Activated naive CD4-positive, alpha-beta T cell treated with anti-CD3 and anti-CD28 coated beads for 36 hours (primary cell): ENCODE measurements at places on chromosomes 11 and 22.

GRCh38 chr11:93686226-93686625 is 24.7 kb downstream of the CEP295 start:
- no peak for DNase-seq

DNA sequence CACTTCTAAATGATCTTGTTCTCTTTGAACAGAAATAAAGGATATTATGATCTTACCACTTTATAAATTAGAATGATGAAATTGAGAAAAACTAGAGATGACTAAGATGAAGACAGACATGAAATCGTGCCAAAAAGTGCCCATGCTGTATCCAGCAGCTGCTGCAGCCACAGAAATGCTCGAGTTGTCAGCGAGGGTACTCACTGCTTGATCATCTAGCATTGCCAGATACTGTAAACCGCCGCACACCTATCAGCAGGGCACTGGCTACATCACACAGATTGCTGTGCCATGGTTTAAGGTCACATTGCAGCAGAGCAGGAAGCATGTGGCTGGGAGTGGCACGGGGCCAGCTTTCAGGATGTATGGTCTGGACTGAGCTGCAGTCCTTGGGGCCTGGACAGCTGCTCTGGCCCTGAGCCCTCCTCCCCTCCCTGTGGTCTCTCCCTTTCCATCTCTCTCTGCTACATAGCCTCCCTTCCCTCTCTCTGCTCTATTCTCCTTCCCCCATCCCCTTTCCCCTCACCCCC is 51.0 kb upstream of the SEPTIN5 start:
- peak; percentile 12 for DNase-seq

GRCh38 chr11:82718821-82719220 is 14.8 kb downstream of the FAM181B start:
- no peak for DNase-seq

- no peak for DNase-seq
Observed at GRCh38 chr22:19757140-19757984, 3.2 kb upstream of the TBX1 start.

DNA sequence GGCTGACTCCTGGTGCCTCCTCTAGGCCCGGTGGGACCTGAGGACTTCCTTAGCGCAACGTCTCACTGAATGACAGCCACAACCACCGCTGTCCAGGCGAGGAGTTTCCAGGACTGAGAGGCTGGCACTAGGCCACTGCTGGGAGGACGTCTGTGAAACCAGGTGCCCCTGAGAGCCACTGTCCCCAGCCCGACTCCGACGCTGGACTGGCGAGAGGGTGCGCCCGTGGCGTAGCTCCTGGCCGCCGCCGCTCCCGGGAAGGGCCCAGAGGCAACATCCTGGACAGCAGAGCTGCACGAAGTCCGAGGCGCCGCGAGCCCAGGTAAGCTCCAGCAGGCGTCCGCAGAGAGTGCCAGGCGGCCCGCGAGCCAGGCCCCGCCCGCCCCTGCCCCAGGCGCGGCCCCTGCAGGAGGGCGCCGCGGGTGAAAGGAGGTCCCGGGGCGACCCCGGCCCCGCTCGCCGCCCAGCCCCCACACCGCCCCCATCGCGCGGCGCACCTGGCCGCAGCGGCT is 525 bp downstream of the DGCR2 start:
- DNase-seq: no peak

DNA sequence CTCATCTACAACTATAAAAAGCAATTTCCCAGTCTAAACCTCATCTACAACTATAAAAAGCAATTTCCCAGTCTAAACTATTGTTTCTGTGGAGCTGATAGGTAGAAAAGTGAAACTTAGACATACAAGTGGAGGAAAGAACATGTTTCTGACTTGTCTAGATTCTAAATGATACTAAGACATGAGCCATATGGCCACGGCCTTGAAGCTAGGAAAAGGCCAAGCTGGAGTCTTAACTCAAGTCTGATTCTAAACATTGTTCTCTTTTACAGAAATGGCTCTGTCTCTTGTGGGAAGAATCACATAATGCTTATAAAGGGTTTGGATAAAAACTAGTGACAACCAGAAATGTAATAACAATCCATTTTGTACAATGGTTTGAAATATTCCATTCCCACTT is 43.8 kb upstream of the LARGE1 start:
- DNase-seq: no peak

DNA sequence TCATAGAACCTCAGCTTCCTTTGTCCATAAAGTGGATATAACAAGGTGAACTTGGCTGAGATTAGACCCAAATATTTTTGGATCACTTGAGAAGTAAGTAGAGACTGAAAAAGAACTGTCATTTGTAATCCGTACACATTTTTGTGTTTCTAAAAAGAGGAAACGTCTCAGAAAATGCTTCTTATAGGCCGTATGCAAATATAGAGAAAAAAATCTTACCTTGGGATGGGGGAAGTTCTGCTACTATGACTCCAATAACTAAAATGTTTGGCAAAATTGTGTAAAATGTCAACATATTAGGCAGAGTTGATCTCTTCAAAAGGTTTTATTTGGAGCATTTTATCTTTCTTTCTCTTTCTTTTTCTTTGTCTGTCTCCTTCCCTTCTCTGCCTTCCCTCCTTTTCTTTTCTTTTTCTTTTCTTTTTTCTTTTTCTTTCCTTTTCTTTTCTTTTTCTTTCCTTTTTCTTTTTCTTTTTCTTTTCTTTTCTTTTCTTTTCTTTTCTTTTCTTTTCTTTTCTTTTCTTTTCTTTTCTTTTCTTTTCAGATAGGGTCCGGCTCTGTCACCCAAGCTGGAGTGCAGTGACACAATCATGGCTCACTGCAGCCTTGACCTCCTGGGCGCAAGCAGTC is 48.2 kb downstream of the ADM start:
- no peak for DNase-seq

DNA sequence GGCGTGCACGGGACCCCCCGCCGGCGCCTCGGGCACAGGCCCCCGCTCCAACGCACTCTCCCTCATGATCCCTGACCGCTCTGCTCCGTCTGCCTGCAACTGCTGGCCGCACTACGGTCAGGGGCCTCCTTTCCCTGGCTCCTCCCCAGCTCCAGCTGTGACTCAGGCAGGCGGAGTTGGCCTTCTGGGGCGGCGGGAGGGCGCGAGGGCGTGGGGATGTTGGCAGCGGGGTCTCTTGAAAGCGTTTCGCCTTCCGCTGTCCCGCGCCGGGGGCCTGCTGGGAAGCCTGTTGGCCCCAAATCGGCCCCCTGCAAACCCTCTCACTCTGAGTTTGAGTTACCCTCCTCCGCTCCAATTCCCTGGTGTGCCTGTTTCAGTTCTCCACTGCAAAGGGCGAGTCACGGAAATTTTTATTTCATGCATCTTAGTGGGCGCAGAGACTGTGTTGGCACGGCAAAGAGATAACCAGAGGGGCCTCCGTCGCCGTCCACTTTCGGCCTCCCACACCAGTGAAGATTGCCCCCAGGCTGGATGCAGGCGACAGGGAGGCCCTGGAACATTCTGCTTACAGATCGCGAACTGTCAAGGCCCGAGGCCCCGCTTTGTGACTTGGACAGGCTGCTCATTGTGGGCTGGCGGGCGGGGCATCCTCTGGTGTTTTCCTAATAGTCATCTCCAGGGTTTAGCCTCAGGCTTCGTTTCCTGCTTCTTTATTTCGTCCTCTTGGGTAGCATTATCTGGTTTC is at the start of gene CAVIN3:
Gene CAVIN3, minus strand, starts transcription at position 91 of the 745 bp plus-strand sequence. Its CDS starts 25 bp downstream, at position 66.
- peak; percentile 89 for DNase-seq

GRCh38 chr22:32281072-32281471 is 25.9 kb upstream of the SLC5A4 start:
- DNase-seq: no peak

DNA sequence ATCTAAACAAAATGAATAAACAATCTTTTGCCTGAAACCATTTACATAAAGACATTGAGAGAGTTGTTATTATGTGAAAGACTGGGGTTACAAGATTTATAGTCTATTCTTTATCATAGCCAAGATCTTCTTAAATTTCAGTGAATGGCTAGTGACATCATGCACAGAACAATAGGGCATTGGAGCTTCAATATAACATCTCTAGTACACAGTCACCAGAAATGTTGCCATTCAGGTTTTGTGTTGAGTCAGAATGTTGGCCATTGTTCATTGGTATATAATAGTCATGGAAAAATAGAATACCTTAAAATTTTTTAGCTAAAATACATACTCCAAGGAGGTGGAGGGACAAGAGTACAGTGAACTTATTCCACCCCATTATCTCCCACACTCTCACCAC is 44.3 kb downstream of the SLC5A12 start:
- DNase-seq: no peak

GRCh38 chr11:21949763-21950413 is 243.0 kb upstream of the ANO5 start:
- DNase-seq: no peak

DNA sequence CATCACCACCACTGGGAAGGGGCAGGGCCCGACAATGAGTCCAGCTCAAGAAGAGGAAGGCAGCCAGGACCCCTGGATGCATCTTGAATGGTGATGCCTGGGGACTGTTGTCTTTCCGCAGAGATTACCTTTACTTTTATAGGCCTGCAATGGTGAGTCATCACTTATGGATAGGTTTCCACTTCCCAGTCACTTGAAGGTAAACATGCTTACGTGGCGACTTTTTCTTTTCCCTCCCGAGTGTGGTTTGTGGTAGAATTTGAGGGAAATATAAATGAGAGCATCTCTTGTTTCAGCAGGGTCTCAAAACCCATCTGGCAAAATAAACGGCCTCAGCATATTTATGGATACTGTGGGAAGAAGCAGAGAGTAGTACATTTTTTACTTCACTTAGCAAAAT is at the start of gene MMP13:
Gene MMP13, minus strand, starts transcription at position 109 of the 400 bp plus-strand sequence. Its CDS starts 27 bp downstream, at position 82.
- no peak for DNase-seq

GRCh38 chr11:73576185-73576614 is 21.7 kb downstream of the FAM168A start:
- no peak for DNase-seq

DNA sequence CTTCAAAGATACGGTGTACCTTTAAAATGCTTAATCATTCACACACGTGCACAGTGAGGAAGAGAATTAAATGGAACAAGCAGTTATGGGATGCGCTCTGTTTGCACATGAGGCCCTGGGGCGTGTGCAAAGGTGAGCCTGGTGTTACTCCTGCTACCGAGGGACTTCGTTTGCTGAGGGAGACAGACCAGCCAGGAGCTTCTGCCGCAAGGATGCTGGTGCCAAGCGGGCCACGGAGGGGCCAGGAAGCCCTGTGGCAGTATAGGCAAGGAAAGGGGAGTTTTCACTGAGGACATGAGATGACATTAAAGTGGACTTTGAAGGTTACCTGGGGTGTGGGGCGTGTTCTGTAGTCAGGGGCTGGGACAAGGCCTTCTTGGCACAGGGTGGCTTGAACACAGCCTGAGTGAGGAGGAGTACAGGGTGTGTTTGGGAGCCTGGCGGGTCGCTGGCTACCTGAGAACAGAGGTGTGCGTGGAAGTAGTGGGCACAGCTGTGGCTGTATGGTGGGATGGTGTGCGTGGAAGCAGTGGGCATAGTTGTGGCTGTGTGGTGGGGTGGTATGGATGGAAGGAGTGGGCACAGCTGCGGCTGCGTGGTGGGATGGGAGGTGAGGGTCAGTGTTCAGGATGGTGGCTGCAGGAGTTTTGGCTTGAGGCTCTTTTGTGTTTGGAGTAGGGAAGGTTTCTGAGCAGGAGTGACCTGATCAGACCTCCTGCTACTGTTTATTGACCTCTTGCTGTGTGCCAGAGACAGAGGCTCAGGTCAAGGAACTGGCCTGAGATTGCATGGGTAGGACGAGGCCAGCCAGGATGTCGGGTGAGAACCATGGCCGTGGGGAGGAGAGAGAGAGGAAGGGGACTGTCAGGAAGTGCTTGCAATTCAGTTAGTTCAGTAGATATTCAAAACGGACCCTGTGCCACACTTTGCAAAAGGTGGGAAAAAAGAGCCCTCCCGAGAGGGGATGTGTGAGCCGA is 13.7 kb downstream of the TBC1D22A start:
- DNase-seq: no peak

DNA sequence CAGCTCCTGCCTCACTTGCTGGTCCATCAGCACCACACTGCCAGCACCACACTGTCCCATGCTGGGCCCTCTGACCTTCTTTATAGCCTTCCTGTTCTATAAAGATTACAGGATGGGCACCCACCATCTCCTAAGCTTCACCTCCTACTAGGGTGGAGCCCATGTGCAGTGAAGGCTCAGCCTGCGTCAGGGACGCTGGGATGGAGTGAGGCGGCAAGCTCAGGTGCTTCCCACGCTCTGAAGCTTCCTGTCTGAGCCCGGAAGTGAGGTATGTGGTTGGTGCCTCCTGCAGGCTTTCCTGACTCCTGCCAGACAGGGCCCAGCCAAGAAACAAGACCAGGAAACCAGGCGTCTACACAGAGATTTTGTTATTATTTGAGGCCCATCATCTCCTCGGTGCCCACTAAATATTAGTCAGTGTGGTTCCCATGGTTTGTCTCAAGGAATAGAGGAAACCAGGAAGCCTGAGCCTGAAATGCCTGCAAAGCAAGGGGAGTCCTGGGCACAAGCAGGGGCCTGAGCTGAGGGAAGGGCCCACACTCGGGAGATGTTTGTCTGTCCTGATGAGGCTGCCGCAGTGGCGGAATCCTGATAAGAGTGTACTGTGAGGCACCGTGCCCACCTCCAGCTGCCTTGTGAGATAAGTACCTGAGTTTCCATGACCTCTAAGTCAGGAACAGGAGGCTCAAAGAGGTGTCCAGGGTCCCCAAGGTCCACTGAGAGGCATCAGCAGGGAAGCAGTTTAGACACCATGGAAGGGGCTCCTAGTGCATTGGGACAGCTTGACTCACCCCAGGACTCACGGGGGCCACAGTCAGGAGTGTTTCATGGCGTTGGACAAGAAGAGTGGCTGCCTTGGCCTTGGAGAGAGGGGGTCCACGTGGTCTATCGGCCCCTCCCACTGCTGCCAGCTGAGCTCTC is 22.0 kb downstream of the RSPH14 start:
- peak; percentile 84 for DNase-seq

- DNase-seq: no peak
Observed at GRCh38 chr11:29318134-29318845, 698.5 kb downstream of the KCNA4 start.

DNA sequence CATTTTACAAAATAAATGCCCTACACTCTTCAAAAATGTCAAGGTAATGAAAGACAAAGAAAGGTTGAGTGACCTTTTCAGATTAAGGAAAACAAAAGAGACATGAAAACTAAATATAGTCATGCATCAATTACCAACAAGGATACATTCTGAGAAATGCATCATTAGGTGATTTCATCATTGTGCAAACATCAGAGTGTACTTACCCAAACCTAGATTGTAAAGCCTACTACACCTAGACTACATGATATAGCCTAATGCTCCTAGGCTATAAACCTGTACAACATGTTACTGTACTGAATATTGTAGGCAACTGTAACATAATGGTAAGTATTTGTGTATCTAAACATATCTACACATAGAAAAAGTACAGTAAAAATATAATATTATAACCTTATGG is 26.7 kb downstream of the INTS4 start:
- no peak for DNase-seq

- DNase-seq: no peak
Observed at GRCh38 chr11:73965076-73965763, 14.4 kb downstream of the DNAJB13 start.

- DNase-seq: no peak
Observed at GRCh38 chr11:115266066-115266639, 238.1 kb downstream of the CADM1 start.

GRCh38 chr11:68396516-68396915 is 64.0 kb upstream of the PPP6R3 start:
- DNase-seq: no peak
